Hepatocyte (in vitro differentiated cells): ENCODE measurements at places on chromosomes 6 and 20.

DNA sequence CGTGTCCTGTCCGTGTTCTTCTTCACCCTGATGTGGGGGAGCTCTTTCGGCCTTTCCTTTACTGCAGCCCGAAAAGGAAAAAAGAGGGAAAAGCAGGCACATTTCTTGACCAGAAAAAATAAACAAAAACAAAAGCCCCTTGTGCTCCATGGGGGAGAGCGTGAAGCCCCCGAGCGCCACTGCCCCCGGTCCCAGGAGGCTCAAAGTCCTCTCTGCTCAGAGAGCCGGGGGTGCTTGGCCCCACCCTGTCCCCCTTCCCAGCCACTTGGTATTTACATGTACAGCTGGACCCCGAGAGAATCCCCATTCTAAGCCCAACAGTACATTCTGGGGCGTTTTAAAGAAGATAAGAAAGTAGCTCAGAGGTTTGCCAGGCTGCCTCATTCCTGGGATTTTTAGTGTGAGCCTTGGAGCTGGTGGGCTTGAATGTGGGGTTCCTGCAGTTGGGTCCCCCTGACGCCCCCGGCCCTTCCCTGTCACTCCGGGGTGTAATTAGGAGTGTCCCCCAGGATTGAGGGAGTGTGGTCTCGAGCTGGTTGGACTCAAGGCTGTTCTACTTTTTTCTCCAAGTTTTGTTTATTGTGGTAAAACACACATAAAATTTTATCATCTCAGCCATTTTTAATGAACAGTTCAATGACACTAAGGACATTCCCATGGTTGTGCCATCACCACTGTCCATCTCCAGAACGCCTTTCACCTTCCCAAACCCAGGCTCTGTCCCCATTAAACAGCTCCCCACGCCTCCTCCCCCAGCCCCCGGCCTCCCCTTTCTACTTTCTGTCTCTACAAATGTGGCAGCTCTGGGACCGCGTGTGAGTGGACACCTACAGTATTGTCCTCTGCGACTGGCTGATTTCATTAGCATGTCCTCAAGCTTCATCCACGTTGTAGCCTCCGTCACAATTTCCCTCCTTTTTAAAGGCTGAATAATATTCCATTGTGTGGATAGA is 55.7 kb upstream of the BHLHE23 start:
- no peak for DNase-seq

GRCh38 chr6:152983637-152984512 is 1.0 kb upstream of the FBXO5 start:
- peak; percentile 98 for DNase-seq

DNA sequence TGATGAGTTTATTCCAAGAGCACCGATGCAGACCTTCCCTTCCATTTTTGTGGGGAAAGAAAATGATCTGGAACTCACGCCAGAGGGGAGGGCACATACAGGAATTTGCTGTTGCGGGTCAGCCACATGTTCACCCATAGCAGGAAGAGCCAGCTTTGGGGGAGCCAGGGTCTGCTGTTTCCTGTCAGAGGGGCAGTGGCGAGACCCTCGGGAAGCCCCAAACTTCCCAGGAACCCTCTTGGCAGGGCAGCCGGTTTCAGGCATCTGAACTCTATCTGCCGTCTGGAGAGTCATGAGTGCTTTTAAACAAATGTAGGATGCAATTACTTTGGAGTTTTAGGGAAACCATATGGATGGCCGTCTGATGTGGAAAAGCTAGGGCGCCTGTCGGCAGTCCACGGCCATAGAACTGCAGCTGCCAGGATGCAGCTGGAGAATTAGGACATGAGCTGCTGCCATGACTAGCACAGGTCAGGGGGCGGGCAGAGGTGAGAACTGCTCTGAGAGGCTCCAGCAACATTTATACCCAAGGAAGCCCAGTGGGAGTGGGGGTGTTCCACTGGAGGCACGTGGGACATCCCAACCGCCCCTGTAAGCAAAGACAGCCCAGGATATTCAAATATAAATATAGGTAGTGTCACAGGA is 14.8 kb upstream of the SERPINB9 start:
- DNase-seq, result no peak

GRCh38 chr6:16494793-16495192 is 256.4 kb downstream of the GMPR start:
- no peak for DNase-seq

GRCh38 chr20:58760856-58761255 is 68.3 kb downstream of the NPEPL1 start:
- no peak for DNase-seq

- no peak for DNase-seq
These were observed 801.6 kb downstream of the EPHA7 start for GRCh38 chr6:92617721-92618120.

DNA sequence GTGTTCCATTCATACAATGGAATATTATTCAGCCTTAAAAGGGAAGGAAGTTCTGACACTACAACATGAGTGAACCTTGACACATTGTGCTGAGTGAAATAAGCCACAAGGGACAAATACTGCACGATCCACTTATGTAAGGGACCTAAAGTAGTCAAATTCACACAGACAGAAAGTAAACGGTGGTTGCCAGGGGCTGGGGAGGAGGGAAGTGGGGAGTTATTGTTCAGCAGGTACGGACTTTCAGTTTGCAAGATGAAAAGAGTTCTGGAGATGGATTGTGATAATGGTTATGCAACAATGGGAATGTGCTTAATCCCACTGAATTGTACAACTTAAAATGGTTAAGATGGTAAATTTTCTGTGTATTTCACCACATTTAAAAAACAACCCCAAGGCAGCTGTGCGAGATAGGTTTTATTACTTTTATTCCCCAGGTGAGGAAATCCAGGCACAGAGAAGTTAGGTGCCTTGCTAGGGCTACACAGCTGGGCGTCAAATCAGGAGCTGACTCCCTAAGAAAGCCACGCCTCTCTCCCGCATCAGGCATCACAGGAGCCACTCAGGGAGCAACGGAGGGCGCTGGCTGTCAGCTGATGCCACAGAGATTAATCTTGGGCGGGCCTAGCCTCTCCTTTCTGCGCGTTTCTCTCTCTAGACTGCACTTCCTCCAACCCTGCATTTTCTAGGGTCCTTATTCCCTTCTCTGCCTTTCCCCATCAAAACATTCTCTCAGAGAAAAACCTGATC is 9.3 kb upstream of the TRAF3IP2 start:
- DNase-seq, result peak; percentile 73

DNA sequence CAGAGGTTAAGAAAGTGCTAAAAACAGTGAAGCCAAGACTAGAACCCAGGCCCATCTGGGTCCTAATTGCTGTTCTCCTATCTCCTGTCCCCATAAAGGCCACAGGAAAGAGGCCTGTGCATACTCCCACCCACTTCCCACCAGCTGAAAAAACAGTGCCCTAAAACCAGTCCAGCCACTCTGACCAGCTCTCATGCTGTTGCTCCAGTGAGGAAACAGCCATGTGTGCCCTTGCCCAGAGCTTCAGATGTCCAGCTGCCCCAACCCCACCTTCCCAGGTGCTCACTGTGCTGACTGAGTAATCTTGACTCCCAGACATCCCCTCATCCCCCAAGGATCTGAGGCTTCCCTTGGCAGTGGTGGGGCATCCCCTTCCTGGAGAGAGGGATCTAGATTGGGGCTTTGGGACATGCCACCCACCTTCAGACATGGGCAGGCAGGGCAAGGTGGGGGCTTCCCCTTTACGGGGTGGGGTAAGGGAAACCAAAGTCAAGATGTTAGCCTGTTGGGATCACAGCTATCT is 28.7 kb downstream of the KCNK5 start:
- DNase-seq, result no peak

DNA sequence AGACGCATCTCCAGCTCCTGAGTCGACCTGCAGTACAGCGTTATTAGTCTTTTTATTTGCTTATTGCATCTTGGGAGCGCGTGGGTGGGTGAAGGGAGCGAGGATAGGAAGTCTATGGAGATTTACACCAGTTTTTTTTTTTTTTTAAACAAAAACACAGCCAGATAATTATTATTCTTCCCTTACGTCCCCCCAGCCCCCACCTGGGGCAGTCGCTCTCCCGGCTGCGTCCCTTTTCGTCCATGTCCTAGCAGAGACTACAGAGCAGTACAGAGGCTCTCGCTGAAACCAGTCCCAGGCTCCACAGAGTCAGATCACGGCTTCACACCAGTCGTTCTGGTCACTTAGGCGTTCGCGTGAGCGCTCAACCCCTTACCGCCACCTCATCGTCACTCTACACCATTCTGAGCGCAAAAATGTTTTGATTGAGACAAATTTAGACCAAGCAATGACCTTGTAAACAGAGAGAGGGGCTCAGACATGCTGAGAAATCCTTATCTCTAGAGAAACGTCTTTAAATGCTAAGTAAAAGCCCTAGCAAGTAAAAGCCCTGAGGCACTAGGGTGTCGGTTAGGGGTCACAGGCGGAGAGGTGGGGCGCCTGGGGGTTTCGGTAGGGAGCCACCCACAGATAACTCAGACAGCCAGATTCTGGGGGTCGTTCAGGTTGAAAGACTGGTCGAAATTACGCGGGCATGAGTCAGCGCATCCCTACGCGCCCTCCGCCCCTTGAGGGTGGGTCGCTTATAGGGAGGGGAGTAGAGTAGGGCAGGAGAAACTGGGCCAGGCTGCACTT is 975 bp upstream of the PPT2 start:
- DNase-seq, result peak; percentile 68

DNA sequence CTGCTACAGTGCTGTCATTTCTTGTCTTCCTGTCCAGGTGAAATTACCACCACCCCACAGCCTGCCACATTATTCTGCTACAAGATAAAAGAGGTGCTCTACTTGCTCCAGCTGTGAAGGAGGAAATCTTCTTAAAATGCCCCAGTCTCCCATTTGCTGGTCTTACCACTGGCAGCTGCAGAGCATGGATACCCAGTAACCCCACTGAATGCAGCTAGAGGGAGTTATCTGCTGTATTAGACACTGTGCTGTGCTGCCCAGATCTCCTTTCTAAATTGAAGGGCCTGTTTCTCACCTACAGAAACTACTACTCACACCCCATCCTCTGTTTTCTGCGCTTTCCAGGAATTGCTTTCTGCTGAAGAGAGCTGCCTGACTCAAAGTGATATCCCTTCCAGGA is 517.8 kb downstream of the PKHD1 start:
- DNase-seq, result no peak

DNA sequence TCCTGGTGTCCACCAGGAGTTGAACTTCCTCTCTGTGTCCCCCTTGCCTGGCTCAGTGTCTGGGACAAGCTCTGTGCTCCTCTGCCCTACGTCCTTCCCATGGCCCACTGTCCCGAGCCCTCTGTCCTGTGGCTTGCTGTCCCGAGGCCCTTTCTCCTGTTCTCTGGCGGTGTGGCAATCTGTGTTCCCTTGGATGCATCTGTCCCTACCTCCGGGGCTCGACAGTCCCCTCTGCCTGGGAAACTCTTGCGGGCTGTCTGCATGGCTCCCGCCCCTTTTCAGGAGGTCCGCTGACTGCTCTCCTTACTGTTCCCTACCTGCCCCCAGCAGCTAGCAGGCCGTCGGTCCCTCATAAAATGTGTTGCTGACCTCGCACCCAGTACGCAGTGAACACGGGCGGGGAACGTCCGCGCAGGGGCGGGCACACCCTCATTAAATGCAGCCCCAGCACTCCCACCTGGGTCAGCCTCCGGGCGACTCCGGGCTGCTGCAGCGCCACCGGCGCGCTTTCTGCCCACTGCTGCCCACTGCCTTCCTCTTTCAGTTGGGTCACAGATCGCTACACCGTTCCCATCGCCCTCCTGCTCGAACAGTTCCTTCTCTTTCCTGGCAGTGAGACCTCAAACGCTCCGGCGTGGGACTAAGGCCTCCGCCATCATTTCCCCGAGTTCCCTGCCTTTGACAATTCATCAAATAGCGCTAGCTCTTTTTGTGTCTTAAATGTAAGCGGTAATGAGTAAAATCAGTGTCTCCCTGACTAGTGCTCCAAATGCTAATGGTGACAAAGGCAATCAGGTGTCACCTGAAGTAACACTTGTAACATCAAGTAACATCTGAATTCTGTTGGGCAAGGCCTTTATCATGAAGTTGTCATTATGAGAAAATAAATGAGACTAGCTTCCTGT is 60.5 kb downstream of the RSPH3 start:
- peak; percentile 22 for DNase-seq

DNA sequence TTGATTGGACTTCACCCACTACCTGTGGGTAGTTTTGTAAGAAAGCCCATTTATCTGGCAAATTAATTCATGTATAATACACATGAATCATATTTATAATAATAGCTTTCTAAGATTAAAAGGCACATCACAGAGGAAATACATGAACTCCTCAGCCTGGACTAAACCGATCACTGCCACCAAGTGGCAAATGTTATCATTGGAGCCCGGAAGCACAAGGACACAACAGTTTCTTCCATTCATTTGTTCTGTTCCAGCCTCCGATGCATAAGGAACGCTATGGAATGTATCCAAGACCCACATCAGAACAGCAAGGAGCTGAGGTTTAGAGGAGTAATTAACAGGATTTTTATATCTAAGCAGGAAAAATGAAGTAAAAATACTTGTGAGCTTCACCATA is 13.9 kb upstream of the IPCEF1 start:
- peak; percentile 36 for DNase-seq

- no peak for DNase-seq
These were observed 1378.6 kb upstream of the DEFB115 start for GRCh38 chr20:29878777-29879442.

- no peak for DNase-seq
These were observed 278.4 kb upstream of the PTCHD4 start for GRCh38 chr6:48389146-48390043.

DNA sequence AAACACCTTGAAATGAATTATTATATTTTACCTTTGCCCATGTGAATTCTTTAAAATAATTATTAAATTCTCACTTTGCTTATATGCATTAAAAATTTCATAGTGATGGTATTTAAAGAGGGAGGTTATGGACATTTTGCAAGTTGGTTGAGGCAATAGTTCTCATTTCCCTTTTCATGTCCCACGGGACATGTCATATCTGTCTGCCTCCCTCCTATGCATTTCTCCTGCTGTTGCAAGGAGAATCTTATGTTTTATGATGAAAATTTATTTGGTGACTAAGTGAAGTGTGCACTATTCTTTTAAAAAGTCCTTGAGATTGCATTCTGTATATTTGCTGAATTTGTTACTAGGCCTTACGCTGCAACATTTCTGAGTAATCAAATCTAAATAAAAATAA is 67.2 kb downstream of the UTRN start:
- DNase-seq, result no peak

DNA sequence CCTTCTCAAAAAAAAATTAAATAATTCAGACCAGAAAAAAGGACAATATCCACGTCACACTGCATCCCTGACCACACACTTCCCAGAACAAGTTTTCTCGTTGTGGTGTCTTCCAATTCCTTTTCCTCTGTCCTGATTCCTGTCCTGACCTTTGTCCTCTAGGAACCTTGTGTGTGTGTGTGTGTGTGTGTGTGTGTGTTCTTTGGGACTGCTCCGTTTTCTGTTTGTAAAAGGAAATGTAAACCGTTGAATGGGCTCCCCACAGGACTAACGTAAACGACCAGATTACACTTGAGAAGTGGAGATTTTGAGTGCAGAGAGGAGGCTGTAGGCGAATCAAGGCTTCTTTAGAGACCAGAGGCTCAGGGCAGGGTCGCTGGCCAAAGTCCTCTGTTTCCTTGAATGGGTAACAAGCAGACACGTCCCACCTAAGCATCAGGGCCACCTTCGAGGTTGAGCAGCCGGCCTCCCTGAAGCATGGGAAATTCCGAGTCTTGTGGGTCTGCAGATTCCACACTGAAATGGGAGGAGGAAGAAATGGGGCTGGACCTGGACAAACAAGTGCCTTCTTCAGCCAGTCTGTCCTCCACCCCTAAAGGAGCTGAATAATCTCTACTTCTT is 7.3 kb downstream of the ZBTB46 start:
- DNase-seq, result no peak

GRCh38 chr6:30844118-30844535 is 40.2 kb upstream of the DDR1 start:
- peak; percentile 47 for DNase-seq
